ENCODE measurements at places on chromosomes 16 and 17. TPM values are rescaled to one million over a fixed set of nuclear protein-coding genes. Genes with fewer than 3 reads are reported as not detected.

The SLC16A13 gene
- total RNA-seq: 9.9 TPM

The RAPGEFL1 gene
- total RNA-seq: 9.3 TPM

The CD300C gene
- total RNA-seq: 13.9 TPM

The HOXB3 gene
- 11.3 TPM for total RNA-seq

The OR1A1 gene
- total RNA-seq: not detected

The CD300LG gene
- total RNA-seq: 5.7 TPM

The MYO15A gene
- 3.3 TPM for total RNA-seq

The ESRP2 gene
- 64.5 TPM for total RNA-seq

The EFCAB5 gene
- total RNA-seq: 1.8 TPM
